ENCODE measurements at places on chromosomes 6 and 20. TPM values are rescaled to one million over a fixed set of nuclear protein-coding genes. Genes with fewer than 3 reads are reported as not detected.

The NKAIN4 gene
- total RNA-seq: not detected

The MYB gene
- total RNA-seq: 29.1 TPM

The DPPA5 gene
- total RNA-seq: not detected

The DNAH8 gene
- 0.04 TPM for total RNA-seq

The BTN1A1 gene
- total RNA-seq: not detected

The NMBR gene
- not detected for total RNA-seq

The SIGLEC1 gene
- not detected for total RNA-seq

The LSM2 gene
- total RNA-seq: 154 TPM

The CDSN gene
- not detected for total RNA-seq

The DEFB127 gene
- not detected for total RNA-seq

The ARHGAP40 gene
- not detected for total RNA-seq

The TRIM26 gene
- total RNA-seq: 86.9 TPM

The ANKRD6 gene
- total RNA-seq: 4.7 TPM

The ACOT8 gene
- total RNA-seq: 24.0 TPM

The OXT gene
- total RNA-seq: not detected

The SEC23B gene
- total RNA-seq: 101 TPM

The TCP1 gene
- 621 TPM for total RNA-seq

The PAQR8 gene
- total RNA-seq: 9.2 TPM

The THBD gene
- total RNA-seq: not detected

The LHFPL5 gene
- not detected for total RNA-seq

The COL20A1 gene
- not detected for total RNA-seq

The TAAR2 gene
- not detected for total RNA-seq

The SLC22A7 gene
- total RNA-seq: not detected

The SLC32A1 gene
- not detected for total RNA-seq

The SIRPA gene
- total RNA-seq: 0.04 TPM

The SPATS1 gene
- total RNA-seq: not detected

The MTFR2 gene
- 23.2 TPM for total RNA-seq

The ENPP1 gene
- total RNA-seq: 2.0 TPM

The COL9A3 gene
- not detected for total RNA-seq

The SSTR4 gene
- not detected for total RNA-seq

The MOCS1 gene
- 0.84 TPM for total RNA-seq

The OLIG3 gene
- 0.17 TPM for total RNA-seq

The PRPH2 gene
- total RNA-seq: not detected

The LGSN gene
- total RNA-seq: not detected

The OR12D3 gene
- total RNA-seq: not detected

The RBPJL gene
- total RNA-seq: not detected

The IMPG1 gene
- total RNA-seq: not detected

The C6orf163 gene
- total RNA-seq: 0.95 TPM

The FLRT3 gene
- total RNA-seq: not detected

The ZBTB46 gene
- 0.25 TPM for total RNA-seq

The FABP7 gene
- not detected for total RNA-seq

The RAB44 gene
- not detected for total RNA-seq

The DDX27 gene
- 63.1 TPM for total RNA-seq

The OR14J1 gene
- not detected for total RNA-seq

The FNDC1 gene
- not detected for total RNA-seq

The SLC16A10 gene
- 4.4 TPM for total RNA-seq

The PI3 gene
- total RNA-seq: not detected

The ALDH5A1 gene
- 16.1 TPM for total RNA-seq

The CD24 gene
- total RNA-seq: 0.38 TPM

The PARD6B gene
- total RNA-seq: 5.7 TPM

The PSORS1C1 gene
- total RNA-seq: not detected

The CDS2 gene
- 49.4 TPM for total RNA-seq
